Fibroblast of skin of right quadriceps (primary cell): ENCODE measurements at places on chromosomes 6 and 20.

- no peak for DNase-seq
These were observed 61.2 kb downstream of the GCLC start for GRCh38 chr6:53483423-53484353.

GRCh38 chr20:40009542-40009941, 679.5 kb downstream of the MAFB start:
- peak; percentile 85 for DNase-seq

GRCh38 chr6:38191418-38191817, 371.9 kb downstream of the ZFAND3 start:
- DNase-seq, result no peak

DNA sequence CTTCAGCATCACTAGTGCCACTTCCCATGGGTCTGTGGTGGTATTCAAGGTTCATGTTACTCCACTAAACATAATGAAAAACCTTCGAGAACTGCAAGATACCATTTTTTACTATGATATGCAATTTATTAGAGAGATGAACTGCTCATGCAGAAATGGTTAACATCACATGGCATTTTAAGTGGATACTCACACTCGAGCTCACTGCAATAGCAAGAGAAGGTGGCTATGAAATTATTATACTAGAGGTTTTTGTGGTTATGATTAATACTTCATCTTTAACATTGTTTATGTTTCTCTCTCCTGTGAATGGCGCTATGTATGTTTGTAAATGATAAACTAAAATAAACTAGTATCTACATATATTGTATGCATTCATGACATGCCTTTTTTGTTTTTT, 35.1 kb downstream of the SCAF8 start:
- DNase-seq, result no peak

DNA sequence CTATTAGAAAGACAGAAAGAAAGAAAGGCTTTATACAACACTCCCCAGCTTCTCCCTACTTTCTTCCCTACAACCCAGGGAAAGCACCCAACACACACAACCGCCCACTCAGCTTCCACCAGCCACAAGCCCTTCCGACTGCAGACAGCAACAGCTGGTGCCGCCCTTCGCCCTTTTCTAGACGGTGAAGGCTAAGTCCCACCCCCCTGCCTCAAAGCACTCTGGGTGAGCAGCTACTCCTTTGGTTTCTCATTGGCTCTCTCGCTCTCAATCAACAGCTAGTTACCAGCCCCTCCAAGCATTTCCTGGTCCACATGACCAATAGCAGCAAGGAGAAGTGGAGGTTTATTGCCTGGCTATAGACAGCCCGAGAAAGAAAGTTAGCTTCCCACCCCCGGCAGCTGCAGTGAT, 230.1 kb upstream of the MOCS1 start:
- peak; percentile 0 for DNase-seq

DNA sequence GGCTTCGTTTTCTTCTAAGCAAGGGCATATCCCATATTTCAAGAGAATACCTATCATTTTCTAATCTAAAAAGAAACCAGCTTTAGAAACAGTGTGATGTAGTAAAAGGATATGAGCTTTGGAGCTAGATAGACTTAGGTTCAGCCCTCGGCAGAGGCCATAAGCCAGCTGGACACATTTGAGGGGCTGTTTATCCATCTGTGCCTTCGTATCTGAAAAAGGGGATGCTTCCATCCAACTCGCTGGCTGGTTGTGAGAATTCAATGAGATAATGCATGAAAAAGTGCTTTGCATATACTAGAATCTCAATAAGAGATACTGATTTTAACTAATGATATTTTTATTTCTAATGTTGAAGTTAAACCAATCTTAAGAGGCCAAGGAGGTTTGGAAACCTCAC, 58.0 kb downstream of the PRL start:
- no peak for DNase-seq

DNA sequence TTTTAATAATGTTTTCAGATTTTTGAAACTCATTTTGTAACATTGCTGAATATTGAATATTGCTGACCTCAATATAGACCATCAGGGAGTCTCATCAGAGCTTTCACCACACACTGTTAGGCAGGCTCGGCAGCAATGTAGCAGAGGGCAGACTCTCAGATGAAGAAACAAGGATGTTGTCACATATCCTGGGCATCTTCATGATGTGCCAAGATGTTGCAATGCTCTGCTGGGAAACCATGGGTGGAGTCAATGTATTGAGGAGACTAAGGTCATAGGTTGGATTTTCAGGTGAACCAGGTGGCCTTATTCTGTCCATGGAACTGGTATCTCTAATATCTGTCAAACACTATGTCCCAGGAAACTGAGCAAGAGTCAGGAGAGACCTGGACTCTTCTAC, 27.3 kb downstream of the NR2E1 start:
- DNase-seq, result no peak

DNA sequence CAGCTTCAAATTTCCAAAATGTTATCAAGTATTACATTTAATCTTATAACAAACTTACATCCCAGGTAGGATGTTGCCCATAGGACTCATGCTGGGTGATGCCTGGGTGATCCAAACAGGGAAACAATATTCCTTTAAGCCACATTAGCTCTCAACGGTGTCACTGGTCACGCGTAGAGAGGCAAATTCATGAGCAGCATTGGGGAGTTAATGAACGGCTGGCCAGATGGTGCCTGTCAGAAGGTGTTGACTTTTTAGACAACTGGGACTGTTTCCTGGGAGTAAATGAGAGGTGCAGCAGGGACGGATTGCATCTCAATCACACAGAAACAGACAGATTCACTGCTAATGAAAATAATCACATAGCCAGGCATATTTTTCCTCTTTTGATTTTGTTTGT, 83.3 kb upstream of the ID4 start:
- no peak for DNase-seq

- DNase-seq, result peak; percentile 29
These were observed 234.4 kb downstream of the SIM1 start for GRCh38 chr6:100230115-100230952.

- DNase-seq, result no peak
These were observed 25.5 kb upstream of the CST1 start for GRCh38 chr20:23776067-23776771.

DNA sequence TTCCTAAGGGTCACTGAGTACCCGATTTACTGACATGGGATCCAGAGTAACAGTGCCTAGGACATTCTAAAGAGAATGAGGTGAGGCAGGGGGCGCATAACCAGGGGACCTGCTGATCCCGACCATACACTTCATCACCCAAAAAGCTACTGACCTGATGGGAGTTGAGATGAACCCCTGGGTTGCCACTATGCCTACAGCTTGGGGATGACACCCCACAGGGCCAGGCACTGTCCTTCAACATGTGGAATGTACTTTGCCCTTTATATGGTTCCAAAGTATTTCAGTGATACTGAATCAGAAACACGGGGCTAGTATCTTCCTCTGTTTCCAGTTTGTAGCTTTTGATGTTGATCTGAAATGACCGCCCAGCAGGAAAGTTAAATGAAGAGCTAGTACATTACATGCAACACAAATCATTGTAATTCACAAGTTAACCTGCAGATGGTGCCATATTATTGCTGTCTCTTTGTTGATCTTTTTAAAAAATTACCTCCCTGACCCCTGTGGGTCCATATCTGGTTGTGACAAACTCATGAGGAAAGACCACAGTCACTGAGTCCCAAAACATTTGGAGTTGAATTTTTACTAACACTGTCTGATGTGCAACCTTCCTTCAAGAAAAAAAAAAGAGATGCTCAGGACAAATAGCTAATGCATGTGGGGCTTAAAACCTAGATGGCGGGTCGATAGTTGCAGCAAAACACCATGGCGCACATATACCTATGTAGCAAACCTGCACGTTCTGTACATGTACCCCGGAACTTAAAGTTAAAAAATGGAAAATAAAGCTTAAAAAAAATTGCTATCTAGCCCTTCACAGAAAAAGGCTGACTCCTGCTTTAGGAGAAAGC, 42.7 kb upstream of the GCNT2 start:
- DNase-seq, result peak; percentile 10

DNA sequence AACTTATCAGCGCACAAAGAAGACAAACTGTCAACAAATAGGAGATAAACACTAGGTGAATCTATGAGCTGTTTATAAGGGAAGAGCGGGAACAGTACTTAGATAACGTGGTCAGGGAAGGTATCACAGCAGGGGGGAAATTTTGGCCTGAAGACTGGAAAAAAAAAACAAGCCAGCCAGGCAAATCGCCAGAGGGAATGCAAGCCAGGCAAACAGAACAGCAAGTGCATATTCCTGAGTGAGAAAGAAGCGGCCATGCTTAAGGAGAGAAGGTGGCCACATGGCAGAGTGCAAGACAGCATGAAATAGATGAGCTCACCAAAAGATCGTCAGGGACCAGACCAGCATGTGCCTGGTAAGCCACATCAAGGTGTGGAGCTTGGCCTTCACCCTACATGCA, 466.5 kb upstream of the ARID1B start:
- DNase-seq, result no peak

- no peak for DNase-seq
These were observed 87.0 kb upstream of the OLIG3 start for GRCh38 chr6:137581019-137581707.

DNA sequence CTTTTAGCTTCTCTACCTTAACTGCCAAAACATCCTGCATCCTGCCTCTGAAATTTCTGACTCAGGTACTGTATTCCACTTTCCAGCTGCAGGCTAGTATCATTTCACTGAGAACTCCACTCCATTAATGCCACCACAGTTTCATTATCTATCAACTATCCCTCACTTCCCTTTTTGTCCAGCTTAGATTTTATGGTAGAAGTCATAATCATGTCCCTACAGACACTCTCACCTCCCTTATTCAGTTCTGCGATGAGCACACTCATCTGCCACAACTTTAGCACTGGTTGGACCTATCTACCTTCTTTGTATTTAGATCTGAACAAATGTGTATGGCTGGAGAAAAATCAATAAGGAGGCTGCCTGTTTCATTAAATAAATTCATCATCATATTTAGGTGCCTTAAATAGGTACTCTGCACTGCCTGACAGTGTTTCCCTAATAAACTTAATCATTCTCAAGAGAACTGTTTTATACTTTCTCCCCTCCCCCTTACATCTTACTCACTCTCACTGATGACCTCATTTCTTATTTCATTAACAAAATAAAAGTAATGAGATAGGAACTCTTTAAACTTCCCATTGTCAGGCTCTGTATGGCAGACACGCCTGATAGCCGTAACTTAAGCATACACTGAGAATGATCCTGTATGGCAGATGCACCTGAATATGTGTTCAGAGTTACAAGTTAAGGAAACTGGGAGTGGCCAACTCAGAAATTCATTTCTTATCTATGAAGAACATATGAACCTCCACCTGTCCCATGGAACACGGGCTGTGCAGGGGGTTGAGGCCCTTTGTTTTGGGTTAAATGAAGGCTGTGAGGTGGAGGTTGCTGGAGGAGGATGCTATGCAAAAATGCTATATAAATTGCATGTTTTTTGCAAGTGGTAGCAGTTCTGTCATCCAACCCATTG, 95.3 kb upstream of the MAN1A1 start:
- peak; percentile 8 for DNase-seq

DNA sequence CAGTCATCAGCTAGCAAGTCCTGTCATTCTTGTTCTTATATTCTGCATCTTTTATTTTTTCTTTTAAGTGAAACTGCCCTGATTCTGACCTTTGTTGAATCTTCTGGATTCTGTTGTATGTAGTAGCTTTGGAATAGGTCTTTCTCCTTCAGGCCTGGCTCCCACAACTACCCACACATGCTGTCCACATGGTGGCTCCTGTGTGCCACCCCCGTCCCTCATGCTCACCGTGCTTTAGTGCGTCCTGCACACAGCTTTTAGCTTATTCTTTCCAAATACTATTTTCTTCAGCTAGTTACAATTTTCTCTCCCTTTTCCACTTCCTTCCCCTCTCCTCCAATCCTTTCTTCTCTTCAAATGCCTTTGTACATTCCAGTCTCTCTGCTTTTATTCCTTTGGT, 61.8 kb downstream of the CTNNBL1 start:
- DNase-seq, result peak; percentile 31

DNA sequence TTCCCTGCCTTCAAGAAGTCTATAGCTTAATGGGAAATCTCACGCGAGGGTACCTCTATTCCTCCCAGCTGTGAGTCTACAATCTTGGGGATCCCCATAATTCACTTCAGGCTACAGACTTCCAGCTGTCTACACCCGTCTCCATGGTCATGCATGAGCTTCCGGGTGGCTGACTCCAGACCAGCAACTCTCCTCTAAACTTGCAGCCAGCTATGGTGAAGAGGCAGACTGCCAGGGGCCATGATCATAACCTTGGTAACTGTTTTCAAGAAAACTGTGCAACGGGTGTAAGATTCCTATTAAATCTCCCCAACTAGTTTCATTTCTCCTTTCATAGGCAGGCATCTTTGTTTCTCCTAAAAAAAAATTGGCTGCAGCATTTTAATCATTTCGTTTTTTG, 534.4 kb upstream of the CHD6 start:
- no peak for DNase-seq

- DNase-seq, result peak; percentile 75
These were observed 102.6 kb downstream of the COL21A1 start for GRCh38 chr6:56144538-56145324.

DNA sequence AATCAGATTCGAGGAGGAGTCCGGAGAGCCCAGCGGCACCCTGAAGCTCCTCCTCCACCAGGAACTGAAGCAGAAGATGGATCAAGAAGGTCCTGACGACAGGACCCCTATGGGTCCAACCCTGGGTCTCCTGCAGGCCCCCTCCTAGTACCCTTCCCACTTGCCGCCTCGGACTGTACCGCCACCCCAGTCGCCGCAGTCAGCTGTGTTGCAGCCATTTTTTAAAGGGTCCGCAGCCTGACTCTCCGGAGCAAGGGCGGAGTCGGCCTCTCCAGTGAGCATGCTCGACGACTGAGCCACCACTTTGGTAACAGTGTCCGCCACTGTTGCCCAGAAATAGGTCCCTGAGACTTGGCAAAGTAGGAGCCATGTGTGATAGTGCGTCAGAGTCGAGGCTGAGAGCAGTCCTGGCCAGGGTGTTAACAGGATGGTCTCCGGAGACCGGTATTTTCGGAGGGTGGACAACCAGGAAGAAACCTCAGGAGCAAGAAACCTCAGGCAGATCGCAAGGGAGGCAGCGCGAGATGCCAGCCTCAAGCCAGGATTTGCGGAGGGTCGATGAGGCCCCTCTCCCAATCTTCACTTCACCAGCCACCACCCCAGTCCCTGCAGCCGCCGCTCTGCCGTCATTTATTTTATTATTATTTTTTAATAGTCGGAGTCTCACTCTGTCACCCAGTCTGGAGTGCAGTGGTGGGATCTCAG, 294.6 kb upstream of the ZNF337 start:
- no peak for DNase-seq

DNA sequence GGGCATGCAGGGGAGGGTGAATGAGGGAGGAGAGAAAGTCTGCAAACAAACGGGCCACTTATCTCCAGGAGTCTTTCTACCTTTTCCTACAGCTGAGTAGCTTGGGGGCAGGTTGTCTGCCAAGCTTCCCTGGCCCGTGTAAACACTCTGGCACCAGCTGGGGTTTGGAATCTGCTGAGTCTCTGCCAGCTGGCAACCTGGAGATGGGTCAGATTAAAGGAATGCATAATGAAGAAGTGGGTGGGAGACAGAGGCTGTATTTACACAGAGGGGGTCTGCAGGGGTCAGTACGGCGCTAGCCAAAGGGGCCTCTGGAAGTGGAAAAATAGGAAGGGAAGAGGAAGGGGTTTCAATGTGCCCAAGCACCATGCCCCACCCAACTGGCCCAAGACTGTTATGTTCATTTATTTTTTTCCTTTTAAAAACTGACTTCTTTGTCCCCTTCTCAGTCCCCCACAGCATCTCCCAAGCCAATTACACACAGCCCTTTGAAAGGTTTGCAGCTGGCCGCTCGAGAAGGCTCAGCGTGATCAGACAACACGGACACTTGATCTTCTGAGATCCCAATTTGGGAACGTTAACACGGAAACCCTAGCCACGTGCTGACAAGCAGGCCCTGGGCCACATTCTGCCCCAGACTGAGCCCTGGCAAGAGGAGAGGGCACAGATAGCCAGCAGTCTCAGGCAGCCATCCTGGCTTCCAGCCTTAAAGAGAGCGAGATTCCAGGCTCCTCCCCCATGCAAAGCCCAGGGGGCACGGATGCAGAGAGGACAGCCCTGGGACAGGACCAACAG, 25.2 kb downstream of the TRAM2 start:
- peak; percentile 82 for DNase-seq
